Activated CD4-positive, alpha-beta T cell treated with anti-CD3 and anti-CD28 coated beads, Interleukin-2, amount 50 U/mL, for 4 hours (primary cell): ENCODE measurements at places on chromosomes 6 and 20.

DNA sequence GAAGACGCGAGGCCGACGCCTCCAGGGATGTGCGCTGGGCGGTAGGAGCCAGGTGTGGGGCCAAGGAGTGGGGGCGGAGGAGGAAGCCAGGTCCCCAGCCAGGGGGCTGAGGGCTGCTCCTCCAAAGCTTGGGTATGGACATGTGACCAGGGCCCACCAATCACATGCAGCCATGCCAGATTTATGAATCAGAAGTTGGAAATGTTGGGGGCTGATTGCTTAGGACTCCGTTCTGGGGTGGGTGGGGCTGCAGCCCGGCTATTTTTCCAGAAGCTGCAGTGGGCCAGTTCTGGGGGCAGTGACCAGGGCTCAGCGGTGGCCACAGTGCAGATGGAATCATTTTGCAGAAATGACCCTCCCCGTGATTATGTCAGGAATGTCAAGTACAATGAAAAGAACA is 96.0 kb downstream of the CEBPB start:
- no peak for DNase-seq

DNA sequence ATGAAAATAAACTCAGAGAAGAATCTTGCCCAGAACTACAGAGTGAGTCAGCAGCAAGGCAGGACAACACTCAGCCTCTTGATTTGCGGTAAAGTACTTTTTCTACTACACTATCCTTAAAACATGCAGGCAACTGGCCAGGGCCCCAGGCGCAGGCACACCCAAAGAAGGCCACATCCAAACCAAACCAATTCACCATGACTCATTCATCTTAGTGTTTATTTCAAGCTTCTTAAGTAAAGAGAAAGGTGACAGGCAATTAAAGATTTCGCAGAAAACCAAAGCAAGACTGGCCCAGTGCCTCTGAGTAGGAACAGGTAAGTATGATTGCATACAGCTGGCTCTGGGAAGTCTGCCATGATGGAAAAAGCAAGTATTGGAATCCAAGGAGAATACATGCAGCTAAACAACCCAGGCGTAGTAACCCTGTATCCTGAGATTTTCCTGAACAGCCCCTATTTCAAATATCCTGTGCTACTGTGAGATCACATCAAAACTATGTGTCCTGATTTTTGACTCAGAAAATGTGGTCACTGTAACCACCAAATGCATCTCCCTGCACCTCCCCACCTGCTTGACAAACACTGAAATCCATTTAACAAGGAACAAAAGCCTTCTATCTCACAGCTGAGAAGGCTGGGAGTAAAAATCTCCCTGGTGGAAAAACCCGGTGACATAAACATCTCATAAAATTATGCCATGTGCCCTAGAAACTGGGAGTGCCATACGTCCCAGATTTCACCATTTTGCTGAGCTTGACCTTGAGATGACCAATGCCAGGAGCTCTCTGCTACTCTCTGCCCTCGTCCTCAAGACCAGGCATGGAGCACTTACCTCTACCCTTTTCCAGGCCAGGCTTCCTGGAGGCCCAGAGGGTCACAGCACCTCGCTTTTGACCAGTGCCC is 12.4 kb downstream of the WFDC3 start:
- DNase-seq, result no peak

DNA sequence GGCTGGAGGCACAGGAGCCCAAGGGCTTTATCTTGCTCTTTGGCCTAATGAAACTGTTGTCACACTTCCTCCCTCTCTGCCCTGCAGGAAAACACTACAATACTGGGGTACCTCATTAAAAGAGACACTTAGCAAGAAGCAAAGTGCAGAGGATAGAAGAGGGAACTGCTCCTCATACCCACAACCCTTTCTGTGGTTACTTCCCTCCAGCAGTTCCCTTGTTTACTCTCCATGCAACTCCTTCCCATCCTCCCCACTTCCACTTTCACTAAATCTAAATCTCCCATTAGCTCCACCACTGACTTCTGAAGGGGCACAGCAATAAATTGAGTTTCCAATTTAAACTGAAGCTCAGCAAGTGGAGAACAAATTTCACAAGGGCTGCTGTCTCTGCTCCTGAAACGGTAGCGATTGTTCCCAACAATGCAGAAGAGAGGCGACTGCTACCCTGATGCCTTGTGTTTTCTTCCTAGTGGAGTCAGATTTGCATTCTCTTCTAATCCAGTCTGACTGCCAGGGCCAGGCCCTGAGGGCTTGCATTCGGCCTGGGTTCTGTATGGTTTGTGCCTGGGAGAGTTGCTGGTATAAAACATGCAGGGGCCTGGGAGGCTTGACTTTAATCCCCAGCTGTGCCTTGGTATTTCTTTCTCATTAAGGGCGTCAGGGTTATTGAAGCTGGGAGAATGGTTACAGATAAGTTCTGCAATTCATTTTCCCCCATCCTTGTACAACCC is 454.7 kb downstream of the TFAP2B start:
- DNase-seq, result no peak

GRCh38 chr20:588476-588875 is 21.6 kb downstream of the TCF15 start:
- no peak for DNase-seq

- DNase-seq, result no peak
These were observed 8.8 kb upstream of the CHRNA4 start for GRCh38 chr20:63369724-63370617.

- DNase-seq, result no peak
These were observed 359.4 kb downstream of the CD83 start for GRCh38 chr6:14476793-14477531.

DNA sequence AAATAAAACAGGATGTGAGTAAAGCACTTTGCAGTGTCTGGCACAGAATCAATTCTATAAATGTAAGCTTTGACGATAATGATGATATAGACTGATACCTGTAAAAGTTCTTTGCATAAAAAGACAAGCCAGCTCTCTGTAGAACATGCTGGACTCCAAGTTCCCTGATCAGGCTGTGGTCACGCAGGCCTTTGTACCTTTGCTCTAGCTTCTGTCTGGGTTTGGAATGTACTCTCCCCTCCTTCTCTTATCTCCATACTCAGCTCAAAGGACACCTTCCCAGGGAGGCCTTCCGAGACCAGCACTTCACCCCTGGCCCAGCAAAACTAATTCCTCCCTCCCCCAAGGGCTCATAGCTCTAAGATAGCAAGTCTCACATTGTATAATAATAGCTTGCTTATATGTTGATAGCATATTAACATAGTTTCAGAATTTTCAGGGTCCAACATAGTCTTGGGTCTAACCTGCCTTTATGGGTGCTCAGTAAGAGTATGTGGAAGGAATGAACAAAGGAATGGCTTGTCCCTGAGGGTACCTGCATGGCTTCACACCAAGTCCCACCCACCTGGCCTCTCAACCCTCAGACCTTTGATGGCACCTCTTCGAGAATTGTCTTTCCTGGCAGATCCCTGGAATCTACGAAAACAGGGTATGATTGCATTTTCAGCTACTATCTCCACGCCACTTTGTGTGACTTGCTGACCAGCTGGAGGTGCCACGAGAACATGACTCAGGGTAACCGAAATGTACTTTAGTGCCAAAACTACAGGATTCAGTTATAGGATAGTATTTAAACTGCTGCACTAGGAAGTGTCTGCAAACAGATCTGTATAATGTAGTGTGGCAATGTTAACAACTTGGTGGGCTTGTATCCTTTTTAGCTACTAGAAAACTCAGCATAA is 41.7 kb upstream of the PIM1 start:
- no peak for DNase-seq

DNA sequence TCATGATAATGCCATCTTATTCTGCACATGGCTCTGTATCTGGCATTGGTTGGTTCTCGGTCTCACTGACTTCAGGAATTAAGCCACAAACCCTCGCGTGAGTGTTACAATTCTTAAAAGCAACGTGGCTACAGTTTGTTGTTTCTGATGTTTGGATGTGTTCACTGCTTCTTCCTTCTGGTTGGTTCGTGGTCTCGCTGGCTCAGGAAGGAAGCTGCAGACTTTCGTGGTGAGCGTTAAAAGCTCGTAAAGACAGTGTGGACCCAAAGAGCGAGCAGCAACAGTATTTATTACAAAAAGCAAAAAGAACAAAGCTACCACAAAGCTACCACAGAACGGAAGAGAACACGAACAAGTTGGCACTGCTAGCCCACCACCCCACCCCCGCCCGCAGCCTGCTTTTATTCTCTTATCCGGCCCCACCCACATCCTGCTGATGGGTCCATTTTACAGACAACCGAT is 51.1 kb downstream of the MYLIP start:
- no peak for DNase-seq

GRCh38 chr6:134593887-134594286 is 276.0 kb upstream of the SGK1 start:
- no peak for DNase-seq

- no peak for DNase-seq
These were observed 47.0 kb downstream of the TFEB start for GRCh38 chr6:41688256-41688965.

- DNase-seq, result no peak
These were observed 89.8 kb upstream of the DST start for GRCh38 chr6:56732517-56732916.

GRCh38 chr6:35168461-35168861 is 27.3 kb upstream of the TCP11 start:
- DNase-seq, result no peak

DNA sequence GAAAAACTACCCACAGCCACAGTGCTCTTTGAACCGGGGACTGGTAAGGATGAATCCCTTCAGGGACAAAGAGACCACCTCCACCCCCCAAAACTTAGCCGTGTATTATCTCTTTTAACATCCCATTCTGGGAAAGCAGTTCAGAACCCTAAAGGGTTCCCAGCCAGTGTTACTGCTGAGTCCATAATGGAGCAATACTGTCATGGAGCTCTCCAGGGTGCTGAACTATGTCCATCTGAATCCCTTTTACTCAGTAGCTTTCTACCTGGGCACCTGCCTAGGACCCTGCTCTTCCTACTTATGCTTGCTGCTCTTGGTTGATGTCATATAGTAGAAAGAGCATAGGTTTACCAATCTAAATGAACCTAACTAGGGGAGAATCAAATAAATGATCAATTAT is 22.3 kb upstream of the SAYSD1 start:
- no peak for DNase-seq

GRCh38 chr20:39812116-39812515 is 850.0 kb downstream of the DHX35 start:
- no peak for DNase-seq

DNA sequence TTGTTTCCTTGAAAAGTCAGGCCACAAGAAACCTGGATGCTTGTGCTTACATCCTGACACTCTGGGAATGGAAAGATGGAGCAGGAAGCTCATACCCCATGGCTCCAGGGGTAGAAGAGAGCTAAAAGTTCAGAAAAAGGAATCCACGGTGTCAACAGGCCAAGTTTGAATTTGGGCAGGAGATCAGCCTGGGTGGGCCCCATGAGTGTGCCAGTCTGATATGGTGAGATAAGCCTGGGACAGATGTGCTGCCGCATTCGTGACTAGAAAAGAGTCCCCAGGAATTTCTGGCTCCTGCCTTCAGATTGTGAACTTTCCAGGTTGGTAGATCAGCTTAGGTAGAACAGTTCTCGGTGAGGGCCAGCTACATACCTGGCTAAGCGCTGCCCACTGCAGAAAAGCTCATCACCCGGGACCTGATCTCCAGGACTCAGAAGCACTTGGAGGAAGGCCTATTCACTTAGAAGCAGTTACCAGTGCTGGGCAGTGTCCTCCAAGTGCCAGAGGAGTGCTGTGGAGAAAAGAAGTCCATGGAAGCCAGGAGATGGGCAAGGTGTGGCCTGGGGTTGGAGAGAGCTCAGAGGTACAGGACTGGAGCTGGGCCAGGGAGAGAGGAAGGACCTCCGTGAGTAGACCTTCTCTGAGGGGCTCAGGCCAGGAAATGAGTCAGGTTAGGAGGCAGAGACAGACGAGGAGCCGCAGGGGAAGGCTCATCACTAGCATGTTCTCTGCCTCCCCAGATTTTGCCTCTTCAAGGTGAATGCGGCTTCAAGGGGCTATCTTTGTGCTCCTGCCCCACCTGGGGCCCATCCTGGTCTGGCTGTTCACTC is at the start of gene TSPO2:
TSS of gene TSPO2 (plus strand) at position 242 of the 830 bp plus-strand sequence. CDS start at position 761, 519 bp downstream.
- no peak for DNase-seq

GRCh38 chr20:62745952-62746288 is 37.3 kb downstream of the NTSR1 start:
- DNase-seq, result no peak

- DNase-seq, result no peak
These were observed 30.1 kb upstream of the SH3BGRL2 start for GRCh38 chr6:79600812-79601609.

DNA sequence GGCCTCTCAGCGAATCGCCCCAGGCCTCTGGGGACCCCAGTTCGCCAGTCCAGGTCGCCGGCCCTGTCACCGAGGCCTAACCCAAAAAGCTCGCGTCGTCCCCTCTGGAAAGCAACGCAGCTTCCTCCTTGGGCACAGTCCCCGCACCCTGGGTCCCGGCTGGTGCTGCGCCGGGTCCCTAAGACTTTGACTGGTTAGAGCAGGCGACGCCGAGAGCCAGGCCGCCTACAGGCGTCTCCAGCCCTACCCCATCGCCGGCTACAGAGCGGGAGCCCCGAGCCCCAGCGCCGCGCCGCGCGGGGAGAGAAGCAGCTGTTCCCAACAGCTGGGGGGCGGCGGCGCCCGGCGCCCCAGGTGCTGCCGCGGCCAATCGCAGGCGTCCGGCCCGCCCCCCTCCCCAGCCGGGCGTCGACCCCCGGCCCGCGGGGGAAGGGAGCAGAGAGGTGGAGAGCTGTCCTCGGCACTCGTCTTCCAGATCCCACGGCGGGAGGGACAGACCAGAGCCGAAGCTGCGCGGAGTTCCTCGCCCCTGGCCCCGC is 540 bp upstream of the RBM24 start:
- DNase-seq, result no peak

- DNase-seq, result no peak
These were observed 41.9 kb downstream of the SYCP2 start for GRCh38 chr20:59891581-59891980.

DNA sequence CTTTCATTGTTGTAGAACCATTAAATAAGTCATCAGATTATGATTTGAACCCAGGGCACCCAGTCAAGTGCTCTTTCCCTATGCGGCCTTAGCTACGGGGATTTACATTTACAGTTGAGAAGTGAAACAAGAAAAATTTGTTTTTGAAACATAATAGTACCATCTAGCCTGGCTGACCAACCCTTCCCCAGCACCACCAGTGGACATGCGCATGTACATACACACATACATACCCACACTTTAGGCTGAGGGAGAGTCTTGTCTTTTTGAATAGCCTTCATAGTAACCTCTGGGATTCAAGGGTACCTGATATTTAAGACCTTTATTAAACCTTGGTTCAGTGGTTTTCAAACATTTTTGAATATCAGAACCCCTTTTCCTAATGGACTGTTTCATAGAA is 33.8 kb downstream of the SCAND1 start:
- DNase-seq, result no peak

DNA sequence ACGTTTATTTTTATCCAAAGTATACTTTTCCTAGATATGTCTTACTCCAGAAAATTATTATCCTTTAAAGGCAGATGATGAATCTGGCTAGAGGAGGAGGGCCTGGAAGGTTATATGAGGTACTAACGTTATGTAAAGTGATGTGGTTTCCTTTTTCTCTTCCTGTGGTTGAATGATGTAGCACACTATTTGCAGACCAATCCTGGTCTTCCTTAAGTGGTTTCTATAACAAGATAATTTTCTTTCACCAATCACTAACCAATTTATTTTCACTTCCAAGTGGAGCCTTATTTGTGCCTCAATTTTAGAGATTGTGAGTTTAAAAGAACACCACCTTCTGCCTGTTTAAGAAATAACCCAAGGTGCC is 154.6 kb upstream of the SOX4 start:
- DNase-seq, result no peak
